ENCODE measurements at places on chromosomes 11 and 22. TPM values are rescaled to one million over a fixed set of nuclear protein-coding genes. Genes with fewer than 3 reads are reported as not detected.

Gene CCDC90B
- 29.7 TPM for total RNA-seq

Gene MFNG
- 200 TPM for total RNA-seq

Gene MMP1
- total RNA-seq = not detected

Gene CHCHD10
- total RNA-seq = 63.2 TPM

Gene OR51B4
- not detected for total RNA-seq

Gene TMEM151A
- total RNA-seq = not detected

Gene APOA5
- total RNA-seq = not detected

Gene KRTAP5-8
- not detected for total RNA-seq
